ENCODE measurements at places on chromosomes 6 and 20.

- H3K4me1 ChIP-seq = peaks cover 19% of the 10 kb centered on the region
- H3K4me3 ChIP-seq = no peak overlapping the region
- no peak overlapping the region for H3K27ac ChIP-seq
- no peak for DNase-seq
- H3K36me3 ChIP-seq = no peaks in the 10 kb centered on the region
These were observed 24.6 kb downstream of the ATG5 start for GRCh38 chr6:106300944-106301343.

- H3K36me3 ChIP-seq = peaks cover 12% of the 10 kb centered on the region
- peak overlapping the region; percentile 72 for H3K4me3 ChIP-seq
- peaks cover 33% of the 10 kb centered on the region for H3K4me1 ChIP-seq
- peaks cover 11% of the 10 kb centered on the region for H3K27me3 ChIP-seq
- DNase-seq = no peak
- H3K27ac ChIP-seq = no peak overlapping the region
These were observed 1.8 kb upstream of the BHLHE23 start for GRCh38 chr20:63008541-63009044.

DNA sequence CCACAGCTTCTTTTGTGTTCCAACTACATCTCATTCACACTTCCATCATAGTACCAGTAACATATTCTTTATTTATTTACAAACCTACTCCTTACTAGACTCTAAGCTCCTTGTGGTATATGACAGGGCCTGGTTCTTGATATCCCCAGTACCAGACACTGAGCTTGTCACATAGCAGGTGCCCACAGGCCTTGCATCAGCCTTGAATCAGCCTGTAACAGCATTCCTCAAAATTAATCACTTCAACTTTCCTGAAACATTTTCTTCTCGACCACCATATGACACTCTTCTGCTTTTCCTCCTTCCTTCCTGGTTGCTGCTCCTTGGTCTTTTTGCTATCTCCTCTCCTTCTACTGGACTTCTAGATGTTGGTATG, 24.7 kb upstream of the SRPK1 start:
- H3K4me1 ChIP-seq = no peaks in the 10 kb centered on the region
- H3K4me3 ChIP-seq = no peak overlapping the region
- no peaks in the 10 kb centered on the region for H3K27me3 ChIP-seq
- H3K36me3 ChIP-seq = no peaks in the 10 kb centered on the region
- no peak for DNase-seq

DNA sequence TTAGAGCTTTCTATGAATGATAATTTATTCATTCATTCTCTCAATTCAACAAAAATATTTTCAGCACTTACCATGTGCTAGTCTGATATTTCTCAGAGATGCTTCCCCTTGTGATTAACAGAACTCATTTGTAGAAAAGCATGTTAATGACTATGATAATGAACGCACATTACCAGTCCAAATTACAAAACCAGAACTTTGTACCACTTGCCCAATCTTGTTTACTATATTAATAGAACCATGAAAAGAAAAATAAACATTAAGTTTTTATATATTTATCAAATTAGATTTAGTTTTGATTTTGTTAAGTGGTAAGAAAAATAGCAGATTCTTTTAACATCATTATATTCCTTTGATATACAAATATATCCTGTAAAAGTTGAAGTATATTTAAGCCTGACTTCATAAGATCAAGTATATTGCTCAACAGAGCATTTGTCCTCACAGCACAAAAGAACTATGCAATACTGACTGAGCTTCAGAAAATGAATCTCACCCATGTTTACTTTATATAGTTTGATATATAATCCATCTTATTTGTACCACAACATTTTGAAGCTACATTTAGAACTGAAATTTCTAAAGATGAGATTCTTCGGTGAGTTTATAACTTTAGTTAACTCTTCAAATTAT, 48.9 kb downstream of the TMEM244 start:
- no peak for DNase-seq
- no peak overlapping the region for H3K27ac ChIP-seq
- H3K4me3 ChIP-seq = no peak overlapping the region
- peaks cover 10% of the 10 kb centered on the region for H3K27me3 ChIP-seq
- no peaks in the 10 kb centered on the region for H3K4me1 ChIP-seq

DNA sequence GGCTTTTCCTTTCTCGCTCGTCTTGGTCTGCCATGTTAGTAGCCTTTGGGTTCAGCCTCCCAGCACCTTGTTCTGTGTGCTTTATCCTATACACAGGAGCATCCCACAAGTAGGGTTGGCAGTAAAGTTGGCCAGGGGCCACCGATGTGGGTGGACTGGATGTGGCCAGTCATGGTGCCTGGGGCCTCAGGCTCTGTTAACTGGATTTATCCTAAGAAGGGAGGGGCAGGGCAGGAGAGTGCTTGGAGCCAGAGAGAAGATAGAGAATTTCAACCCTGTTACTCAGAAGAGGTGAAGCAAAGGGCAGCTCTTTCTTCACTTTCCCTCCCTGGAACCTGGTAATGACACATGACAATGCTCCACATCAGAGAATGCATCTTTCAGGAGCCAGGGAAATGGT, 14.1 kb upstream of the SIRPB2 start:
- H3K36me3 ChIP-seq = peaks cover 11% of the 10 kb centered on the region
- H3K27me3 ChIP-seq = peaks cover 7% of the 10 kb centered on the region
- DNase-seq = no peak
- peaks cover 5% of the 10 kb centered on the region for H3K4me1 ChIP-seq

- no peaks in the 10 kb centered on the region for H3K36me3 ChIP-seq
- H3K27me3 ChIP-seq = no peaks in the 10 kb centered on the region
- peaks cover 84% of the 10 kb centered on the region for H3K4me1 ChIP-seq
- peak overlapping the region; percentile 93 for H3K27ac ChIP-seq
These were observed 2.9 kb downstream of the ADA start for GRCh38 chr20:44648579-44648978.

DNA sequence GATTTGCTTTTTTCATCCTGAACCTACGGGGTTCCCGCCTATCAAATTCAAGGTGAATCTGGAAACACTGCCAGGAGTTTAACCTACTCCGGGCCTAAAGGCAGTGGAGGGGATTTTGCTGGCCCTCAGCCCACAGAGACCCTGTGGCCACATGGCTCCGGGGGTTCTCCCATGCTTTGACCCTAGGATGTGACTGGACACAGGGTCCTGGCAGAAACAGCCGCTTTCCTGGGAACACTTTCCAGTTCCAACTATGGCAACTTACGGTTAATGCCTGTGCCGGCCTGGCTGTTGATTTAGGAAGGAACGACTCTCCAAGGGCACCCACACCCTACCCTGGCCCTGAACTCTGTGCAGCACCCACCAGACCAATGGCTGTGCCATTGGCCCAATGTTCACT, 141.7 kb upstream of the RPS6KA2 start:
- DNase-seq = no peak
- H3K4me3 ChIP-seq = no peak overlapping the region
- no peak overlapping the region for H3K27ac ChIP-seq
- H3K36me3 ChIP-seq = no peaks in the 10 kb centered on the region

DNA sequence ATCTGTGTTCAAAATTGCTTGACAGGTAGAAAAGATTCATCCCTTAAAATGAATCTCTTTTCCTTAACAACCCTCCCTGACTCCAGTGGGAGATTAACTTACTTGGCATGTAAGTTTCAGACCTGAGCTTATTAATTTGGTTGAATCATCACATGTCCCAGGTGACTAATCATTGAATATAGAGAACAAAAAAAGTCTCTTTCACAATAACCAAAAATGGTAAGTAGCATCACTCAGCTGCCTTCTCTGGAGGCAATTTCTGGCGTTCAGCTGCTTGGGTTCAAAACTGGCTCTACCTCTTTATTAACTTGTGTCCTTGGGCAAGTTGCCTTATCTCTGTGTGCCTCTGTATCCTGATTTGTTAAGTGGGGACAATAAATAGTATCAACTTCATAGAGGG, 2.9 kb downstream of the C6orf141 start:
- no peaks in the 10 kb centered on the region for H3K36me3 ChIP-seq
- H3K4me3 ChIP-seq = no peak overlapping the region
- H3K27me3 ChIP-seq = peaks cover 14% of the 10 kb centered on the region

Measured in naive thymus-derived CD8-positive, alpha-beta T cell (primary cell).